ENCODE measurements at places on chromosomes 6 and 20.

GRCh38 chr20:51399006-51399890, 143.3 kb downstream of the NFATC2 start:
- no peak for DNase-seq

- DNase-seq: no peak
Measured at GRCh38 chr6:70423189-70424134, 10.2 kb downstream of the FAM135A start.

- DNase-seq: no peak
Measured at GRCh38 chr6:43877036-43877435, 107.0 kb downstream of the VEGFA start.

- no peak for DNase-seq
Measured at GRCh38 chr6:23414051-23414445, 712.0 kb upstream of the NRSN1 start.

DNA sequence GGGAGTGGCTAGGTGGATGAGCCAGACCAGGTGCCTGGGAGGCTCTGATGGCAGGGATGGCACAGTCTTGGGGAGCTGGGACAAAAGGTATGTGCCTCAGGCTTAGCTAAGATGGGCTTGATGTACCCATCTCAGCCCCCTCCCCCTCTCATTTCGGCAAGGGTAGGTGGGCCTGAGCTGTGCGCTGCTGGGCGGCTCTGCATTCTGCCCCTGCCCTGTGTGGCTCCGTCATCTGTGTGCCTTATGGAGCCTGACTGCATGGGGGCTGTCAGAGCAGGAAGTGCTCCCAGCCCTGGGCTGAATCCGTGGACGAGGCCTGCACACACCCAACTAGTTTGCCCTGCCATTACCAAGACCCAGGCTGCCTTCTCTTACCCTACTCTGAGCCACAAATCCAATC, 54.7 kb downstream of the PYGB start:
- DNase-seq: no peak

DNA sequence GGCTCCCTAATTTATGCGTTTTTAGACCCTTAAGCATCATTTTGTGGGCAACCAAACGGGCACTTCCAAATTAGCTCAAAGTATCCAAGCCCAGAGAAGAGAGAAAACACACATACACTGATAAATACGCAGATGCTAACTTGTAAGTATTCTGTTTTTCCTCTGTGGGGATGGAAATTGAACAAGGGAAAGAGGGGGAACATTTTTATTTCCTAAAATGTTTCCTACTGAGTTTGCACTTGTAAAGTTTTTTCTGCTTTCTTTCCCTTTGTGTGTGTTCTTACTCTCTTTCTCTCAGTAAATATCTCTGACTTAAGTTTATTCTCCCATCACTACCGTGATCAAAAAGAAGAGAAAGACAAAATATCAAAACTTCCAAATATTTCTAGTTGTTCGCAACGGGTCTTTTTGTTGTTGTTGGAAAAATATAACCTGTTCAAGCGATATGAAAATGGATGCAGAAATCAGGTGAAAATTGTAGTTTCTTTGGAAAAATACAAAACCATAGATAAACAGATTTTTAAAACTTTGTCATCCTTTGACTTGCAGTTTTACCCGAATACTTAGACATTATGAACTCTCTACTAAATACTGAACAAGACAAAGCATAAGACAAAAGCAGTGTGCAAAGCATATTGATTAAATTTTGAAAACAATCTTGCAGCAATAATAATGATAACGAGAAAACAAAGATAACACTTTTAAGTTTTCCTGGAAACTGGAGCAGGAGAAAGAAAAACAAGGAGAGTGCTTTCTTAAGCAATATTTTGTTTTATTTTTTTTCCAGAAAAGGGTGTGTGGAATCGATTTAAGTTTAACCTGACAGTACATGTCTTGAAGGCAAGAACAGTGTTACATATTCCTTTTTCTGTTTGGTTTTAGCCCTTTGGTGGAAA, 1.0 kb upstream of the NKX2-4 start:
- no peak for DNase-seq

DNA sequence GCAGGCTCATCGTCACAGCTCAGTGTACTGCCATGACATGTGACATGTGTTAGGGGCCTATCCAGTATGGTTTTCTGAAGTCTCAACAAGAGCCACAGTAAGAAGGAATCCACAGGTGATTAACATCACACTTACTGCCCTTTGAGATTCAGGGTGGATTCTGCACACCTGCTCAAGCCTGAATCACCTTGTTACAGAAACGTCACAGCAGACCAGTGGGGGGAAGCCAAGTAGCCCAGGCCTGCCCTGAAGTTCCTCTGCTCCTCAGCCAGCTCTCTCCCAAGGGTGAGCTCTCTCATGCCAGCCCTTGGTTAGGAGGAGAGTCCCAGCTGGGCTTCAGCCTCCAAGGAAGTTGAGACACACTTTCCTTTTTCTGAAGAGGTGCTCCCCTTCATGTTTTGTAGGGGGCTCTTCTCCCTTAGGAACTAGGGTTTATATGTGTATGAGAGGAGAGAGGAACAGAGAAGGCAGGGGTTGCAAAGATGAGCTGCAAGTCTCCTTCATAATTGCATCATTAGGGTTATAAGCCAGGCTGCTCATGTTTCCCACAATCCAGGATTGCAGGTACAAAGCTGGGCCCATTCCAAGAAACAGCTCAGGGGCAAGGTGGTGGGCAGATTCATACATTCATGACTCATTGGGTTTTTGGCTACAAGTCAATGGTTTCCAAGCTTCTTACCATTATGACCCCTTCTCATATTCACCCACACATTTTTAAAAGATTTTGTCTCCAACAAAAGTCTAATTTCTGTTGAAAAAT, 11.6 kb downstream of the GSS start:
- DNase-seq: no peak

DNA sequence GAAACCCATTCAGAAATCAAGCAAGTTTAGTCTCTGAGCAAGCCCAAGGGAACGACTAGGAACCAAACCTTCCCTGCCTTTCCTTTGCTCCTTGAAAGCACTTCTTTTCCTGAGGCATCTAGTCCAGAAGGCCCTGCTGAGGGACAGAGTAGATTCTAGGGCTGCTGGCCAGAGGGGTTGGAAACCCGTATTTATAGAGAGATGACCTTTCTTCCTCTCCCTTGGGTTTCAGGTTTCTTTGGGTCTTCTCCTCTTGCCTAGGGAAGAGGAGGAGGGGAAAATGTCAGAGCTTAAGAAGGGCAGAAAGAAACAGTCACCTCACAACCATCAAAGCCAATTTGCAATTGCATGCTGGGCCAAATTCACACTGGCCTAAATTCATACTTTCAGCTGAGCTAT, 5.8 kb downstream of the APOBEC2 start:
- DNase-seq: no peak

GRCh38 chr20:51570739-51571459, 28.4 kb upstream of the NFATC2 start:
- no peak for DNase-seq

All from coronary artery (tissue), 2 donors.